ENCODE measurements at places on chromosomes 7 and 10. TPM values are rescaled to one million over a fixed set of nuclear protein-coding genes. Genes with fewer than 3 reads are reported as not detected.

The OPN1SW gene
- total RNA-seq, result not detected

The COL13A1 gene
- total RNA-seq, result 21.3 TPM

The CFAP70 gene
- total RNA-seq, result 0.29 TPM

The RARRES2 gene
- total RNA-seq, result 0.86 TPM

The HELLS gene
- 23.4 TPM for total RNA-seq

The TFPI2 gene
- 763 TPM for total RNA-seq

The TLX1 gene
- total RNA-seq, result not detected

The ITIH5 gene
- not detected for total RNA-seq

The RSPH10B2 gene
- not detected for total RNA-seq

The TFEC gene
- not detected for total RNA-seq

The CFAP69 gene
- 3.4 TPM for total RNA-seq

The OR2A1 gene
- not detected for total RNA-seq

The KNDC1 gene
- total RNA-seq, result 0.58 TPM

The ARHGEF35 gene
- 2.5 TPM for total RNA-seq

The FBXO24 gene
- total RNA-seq, result under 0.01 TPM

The SFTPD gene
- not detected for total RNA-seq

The CCM2 gene
- total RNA-seq, result 52.6 TPM

The C10orf71 gene
- total RNA-seq, result not detected

The HILPDA gene
- total RNA-seq, result 7.8 TPM

The PRF1 gene
- total RNA-seq, result not detected

The CTAGE6 gene
- 0.35 TPM for total RNA-seq

The CRYGN gene
- not detected for total RNA-seq

The ADRA2A gene
- not detected for total RNA-seq

The PLCE1 gene
- total RNA-seq, result 3.5 TPM

The HPSE2 gene
- total RNA-seq, result 0.35 TPM

The PKD2L1 gene
- not detected for total RNA-seq

The GPR158 gene
- total RNA-seq, result not detected

The C7orf57 gene
- 0.18 TPM for total RNA-seq

The LIPM gene
- total RNA-seq, result not detected

The CNNM1 gene
- total RNA-seq, result not detected

The TRIM50 gene
- total RNA-seq, result not detected

The COG5 gene
- 42.7 TPM for total RNA-seq

The FAM25A gene
- total RNA-seq, result not detected

The GBF1 gene
- total RNA-seq, result 51.6 TPM

The ACTL6B gene
- not detected for total RNA-seq

The PRDX3 gene
- 284 TPM for total RNA-seq

The RAMP3 gene
- total RNA-seq, result not detected

The FGL2 gene
- not detected for total RNA-seq

The PAX4 gene
- total RNA-seq, result not detected

The CYP3A7 gene
- total RNA-seq, result not detected

The EN2 gene
- total RNA-seq, result not detected

The H2BK1 gene
- not detected for total RNA-seq

The PRPS1L1 gene
- total RNA-seq, result not detected

The STAG3 gene
- total RNA-seq, result 0.35 TPM

The DNAJB6 gene
- 104 TPM for total RNA-seq

The HOXA4 gene
- total RNA-seq, result not detected

The ADCYAP1R1 gene
- not detected for total RNA-seq

The FAM25G gene
- total RNA-seq, result not detected

The PLEKHS1 gene
- not detected for total RNA-seq
